ENCODE measurements at places on chromosomes 3 and 15. TPM values are rescaled to one million over a fixed set of nuclear protein-coding genes. Genes with fewer than 3 reads are reported as not detected.

GRCh38 chr15:49876401-49877038 is 242.5 kb downstream of the ATP8B4 start:
- DNase-seq, result no peak
- H3K27me3 ChIP-seq, result no peaks in the 10 kb centered on the region

- peaks cover 10% of the 10 kb centered on the region for H3K27me3 ChIP-seq
- no peaks in the 10 kb centered on the region for H3K36me3 ChIP-seq
- H3K27ac ChIP-seq, result no peak overlapping the region
- no peak overlapping the region for H3K4me3 ChIP-seq
- H3K4me1 ChIP-seq, result no peaks in the 10 kb centered on the region
Observed at GRCh38 chr15:86021281-86022264, 58.1 kb upstream of the AGBL1 start.

- H3K27ac ChIP-seq, result no peak overlapping the region
- H3K4me1 ChIP-seq, result no peaks in the 10 kb centered on the region
- H3K36me3 ChIP-seq, result no peaks in the 10 kb centered on the region
- peaks cover 14% of the 10 kb centered on the region for H3K27me3 ChIP-seq
- H3K4me3 ChIP-seq, result no peak overlapping the region
- no peak for DNase-seq
Observed at GRCh38 chr3:27729325-27729724, 7.2 kb upstream of the EOMES start.

DNA sequence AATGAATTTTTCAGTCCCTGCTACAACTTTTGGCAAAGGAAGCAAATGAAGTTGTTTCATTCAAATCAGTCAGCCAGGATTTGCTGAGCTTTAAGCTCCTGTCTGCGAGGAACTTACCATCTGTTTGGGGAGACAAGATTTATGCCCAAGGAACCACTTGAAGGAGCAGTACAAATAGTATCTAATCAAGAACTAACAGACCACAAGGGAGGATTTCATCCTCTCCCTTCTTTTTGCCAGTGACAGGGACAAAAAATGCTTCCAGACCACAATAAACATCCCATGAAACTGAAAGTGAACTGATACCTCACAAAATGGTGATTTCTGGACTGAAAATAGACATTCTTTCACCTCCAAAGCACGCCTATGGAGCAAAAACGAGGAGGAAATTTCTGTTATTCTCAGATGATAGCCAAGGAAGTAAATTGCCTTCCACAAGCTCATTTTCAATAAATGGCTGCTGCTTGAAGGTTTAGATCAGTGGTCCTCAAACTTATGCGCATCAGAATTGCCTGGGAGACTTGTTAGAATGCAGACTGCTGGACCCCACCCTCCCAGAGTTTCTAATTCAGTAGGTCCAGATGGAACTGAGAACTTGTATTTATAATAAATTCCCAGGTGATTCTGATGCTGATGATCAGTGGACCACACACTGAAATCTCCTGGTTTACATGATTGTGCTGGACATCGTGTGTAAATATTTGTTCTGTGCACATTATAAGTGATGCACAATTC is 202.4 kb upstream of the GADL1 start:
- no peak overlapping the region for H3K27ac ChIP-seq
- no peaks in the 10 kb centered on the region for H3K27me3 ChIP-seq
- H3K4me3 ChIP-seq, result no peak overlapping the region

The LTK gene
- total RNA-seq, result 0.11 TPM

GRCh38 chr3:186593862-186594261 is 19.0 kb upstream of the AHSG start:
- no peak overlapping the region for H3K27ac ChIP-seq
- no peak overlapping the region for H3K4me3 ChIP-seq
- no peaks in the 10 kb centered on the region for H3K36me3 ChIP-seq
- H3K27me3 ChIP-seq, result no peaks in the 10 kb centered on the region
- no peak for DNase-seq
- no peaks in the 10 kb centered on the region for H3K4me1 ChIP-seq
